ENCODE measurements at places on chromosomes 6 and 20. TPM values are rescaled to one million over a fixed set of nuclear protein-coding genes. Genes with fewer than 3 reads are reported as not detected.

SAMD10 gene
- 10.1 TPM for polyA plus RNA-seq

RIPOR3 gene
- 13.4 TPM for polyA plus RNA-seq

IMPG1 gene
- polyA plus RNA-seq: 0.10 TPM

DLL1 gene
- polyA plus RNA-seq: 15.0 TPM

CYP39A1 gene
- polyA plus RNA-seq: 0.39 TPM

EXOC2 gene
- polyA plus RNA-seq: 10.6 TPM

KCNK17 gene
- polyA plus RNA-seq: 0.36 TPM

ZNFX1 gene
- polyA plus RNA-seq: 11.9 TPM

MCCD1 gene
- polyA plus RNA-seq: not detected

TFAP2B gene
- polyA plus RNA-seq: not detected

VNN1 gene
- 2.3 TPM for polyA plus RNA-seq

MYMX gene
- polyA plus RNA-seq: 1.4 TPM

HLA-E gene
- polyA plus RNA-seq: 675 TPM

LGSN gene
- polyA plus RNA-seq: 0.10 TPM

CCM2L gene
- 158 TPM for polyA plus RNA-seq

MUC22 gene
- polyA plus RNA-seq: not detected

NKX2-2 gene
- polyA plus RNA-seq: 0.03 TPM

AHCY gene
- 55.2 TPM for polyA plus RNA-seq

PHF3 gene
- polyA plus RNA-seq: 7.5 TPM

MYO6 gene
- polyA plus RNA-seq: 6.0 TPM

BPIFB3 gene
- polyA plus RNA-seq: not detected

ITPR3 gene
- polyA plus RNA-seq: 20.0 TPM

IL17F gene
- polyA plus RNA-seq: not detected

ADGRB3 gene
- 0.23 TPM for polyA plus RNA-seq

TUBE1 gene
- polyA plus RNA-seq: 11.0 TPM

COX4I2 gene
- 1.9 TPM for polyA plus RNA-seq

BTN1A1 gene
- polyA plus RNA-seq: 0.39 TPM

MICB gene
- 6.9 TPM for polyA plus RNA-seq

MMP24 gene
- polyA plus RNA-seq: 0.12 TPM

RFX6 gene
- not detected for polyA plus RNA-seq

POM121L2 gene
- not detected for polyA plus RNA-seq

PNISR gene
- 45.7 TPM for polyA plus RNA-seq

TNF gene
- polyA plus RNA-seq: 17.3 TPM

C6orf15 gene
- polyA plus RNA-seq: not detected

BPIFA1 gene
- polyA plus RNA-seq: not detected

VGLL2 gene
- not detected for polyA plus RNA-seq

BFSP1 gene
- 0.48 TPM for polyA plus RNA-seq

SAMD3 gene
- 3.0 TPM for polyA plus RNA-seq

HIVEP2 gene
- 3.0 TPM for polyA plus RNA-seq

PGC gene
- polyA plus RNA-seq: 0.48 TPM

FKBP1C gene
- 0.26 TPM for polyA plus RNA-seq

SLC24A3 gene
- 0.88 TPM for polyA plus RNA-seq

ME1 gene
- 1.8 TPM for polyA plus RNA-seq

CSTF1 gene
- 13.8 TPM for polyA plus RNA-seq

SRSF12 gene
- polyA plus RNA-seq: 0.11 TPM

SLC13A3 gene
- 0.16 TPM for polyA plus RNA-seq

EYA2 gene
- polyA plus RNA-seq: 0.59 TPM

KHDRBS2 gene
- 1.3 TPM for polyA plus RNA-seq

NKAPL gene
- polyA plus RNA-seq: 1.2 TPM

RIMS1 gene
- polyA plus RNA-seq: not detected

SSTR4 gene
- polyA plus RNA-seq: not detected

GUCA1A gene
- not detected for polyA plus RNA-seq

TTBK1 gene
- 0.05 TPM for polyA plus RNA-seq

COL20A1 gene
- polyA plus RNA-seq: 0.77 TPM

EYS gene
- polyA plus RNA-seq: not detected

RAB44 gene
- 0.24 TPM for polyA plus RNA-seq

GCNT2 gene
- 2.4 TPM for polyA plus RNA-seq

SLC2A10 gene
- polyA plus RNA-seq: 1.9 TPM

Measured in spleen (tissue), 13 donors.